ENCODE measurements at places on chromosomes 12 and 14. TPM values are rescaled to one million over a fixed set of nuclear protein-coding genes. Genes with fewer than 3 reads are reported as not detected.

PPP1R36 gene
- total RNA-seq: 0.24 TPM

B4GALNT3 gene
- 0.52 TPM for total RNA-seq

FOXN4 gene
- 0.08 TPM for total RNA-seq

MYH6 gene
- total RNA-seq: 0.11 TPM

BRF1 gene
- 23.7 TPM for total RNA-seq

CMTM5 gene
- not detected for total RNA-seq

FLVCR2 gene
- total RNA-seq: 13.3 TPM

FKBP4 gene
- 93.5 TPM for total RNA-seq

ANKS1B gene
- 0.51 TPM for total RNA-seq

PLA2G1B gene
- total RNA-seq: not detected

TEAD4 gene
- 40.2 TPM for total RNA-seq

HNF1A gene
- total RNA-seq: 2.8 TPM

EXOC3L4 gene
- 1.5 TPM for total RNA-seq

DNAI7 gene
- total RNA-seq: 0.16 TPM

MIP gene
- 0.15 TPM for total RNA-seq

ACSS3 gene
- total RNA-seq: not detected

TRMT61A gene
- 27.2 TPM for total RNA-seq

RAN gene
- 1,677 TPM for total RNA-seq

PTPN21 gene
- total RNA-seq: 11.7 TPM

C1S gene
- 43.7 TPM for total RNA-seq

OLR1 gene
- 0.67 TPM for total RNA-seq

CDH24 gene
- total RNA-seq: 2.1 TPM

TMPRSS12 gene
- total RNA-seq: not detected

DAO gene
- not detected for total RNA-seq

KLRC4 gene
- not detected for total RNA-seq

AGAP2 gene
- 0.14 TPM for total RNA-seq

BDKRB2 gene
- total RNA-seq: 1.1 TPM

RND1 gene
- 3.1 TPM for total RNA-seq

LIN7A gene
- total RNA-seq: 0.27 TPM

SDR9C7 gene
- 0.05 TPM for total RNA-seq

GALNT6 gene
- 2.5 TPM for total RNA-seq

CFL2 gene
- 94.1 TPM for total RNA-seq

PROX2 gene
- not detected for total RNA-seq

PTGDR gene
- total RNA-seq: not detected

MAP1LC3B2 gene
- total RNA-seq: 1.3 TPM

BCL2L2 gene
- total RNA-seq: 18.2 TPM

ACOT6 gene
- not detected for total RNA-seq

HEBP1 gene
- 51.0 TPM for total RNA-seq

LRTM2 gene
- 0.05 TPM for total RNA-seq

RNASE3 gene
- not detected for total RNA-seq

GPR132 gene
- total RNA-seq: 0.54 TPM

LRRC10 gene
- total RNA-seq: not detected

LTBP2 gene
- 7.7 TPM for total RNA-seq

KRT75 gene
- total RNA-seq: 0.15 TPM

RNASE7 gene
- not detected for total RNA-seq

CIDEB gene
- not detected for total RNA-seq
